ENCODE measurements at places on chromosomes 3 and 15.

DNA sequence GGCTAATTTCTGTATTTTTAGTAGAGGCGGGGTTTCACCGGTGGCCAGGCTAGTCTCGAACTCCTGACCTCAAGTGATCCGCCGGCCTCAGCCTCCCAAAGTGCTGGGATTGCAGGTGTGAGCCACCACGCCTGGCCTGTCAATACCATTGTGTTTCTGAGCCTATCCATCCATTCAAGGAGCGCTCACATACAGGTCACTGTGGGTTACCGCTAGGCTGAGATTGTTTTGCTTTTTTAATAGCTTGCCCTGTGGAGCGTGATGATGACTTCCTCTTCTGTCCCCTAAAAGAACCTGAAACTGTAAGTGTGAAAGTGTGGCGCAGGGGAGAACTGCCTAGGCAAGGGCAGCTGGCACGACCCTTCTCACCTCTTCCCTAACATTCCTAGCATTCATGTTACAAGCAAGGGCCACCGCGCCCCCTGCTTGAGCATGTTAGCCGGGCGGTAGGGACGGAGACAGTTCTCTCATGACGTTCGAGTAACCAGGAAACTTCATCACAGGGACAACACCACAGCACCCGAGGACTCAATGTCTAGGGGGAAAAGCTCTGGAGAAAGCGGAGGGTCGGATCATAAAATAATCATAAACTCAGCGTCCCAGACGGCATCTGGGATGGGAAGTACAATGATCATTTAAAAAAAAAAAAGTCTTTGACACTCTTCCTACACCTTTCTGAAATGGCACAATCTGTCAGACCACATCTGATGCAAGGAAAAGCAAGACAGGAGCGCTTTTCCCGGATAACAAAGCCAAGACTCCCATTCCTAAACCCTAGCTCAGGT, 790 bp downstream of the LAMP3 start:
- peak; percentile 9 for DNase-seq

- no peak for DNase-seq
These were observed 284.8 kb upstream of the CTNNB1 start for GRCh38 chr3:40914475-40914874.

- no peak for DNase-seq
These were observed 37.8 kb downstream of the CFAP100 start for GRCh38 chr3:126432361-126433104.

GRCh38 chr15:39317225-39317624, 263.7 kb upstream of the THBS1 start:
- DNase-seq = no peak
